ENCODE measurements at places on chromosomes 2 and 18.

DNA sequence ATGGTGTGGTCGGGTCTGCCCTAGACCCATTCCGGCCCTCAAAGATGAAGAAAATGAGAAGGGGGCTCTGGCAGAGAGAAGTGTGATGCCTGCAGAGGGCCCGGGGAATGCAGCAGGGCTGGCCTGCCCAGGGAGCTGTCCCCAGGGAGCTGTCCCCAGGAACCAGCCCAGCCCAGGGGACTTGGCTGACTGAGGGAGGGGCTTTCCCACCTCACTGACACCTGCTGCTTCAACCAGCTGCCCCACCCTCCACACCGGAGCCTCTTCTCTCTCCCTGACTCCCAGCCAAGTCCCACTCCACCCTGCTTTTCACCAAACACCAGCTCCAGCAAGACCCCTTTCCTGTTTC, 111.2 kb downstream of the STPG4 start:
- peak; percentile 22 for DNase-seq

DNA sequence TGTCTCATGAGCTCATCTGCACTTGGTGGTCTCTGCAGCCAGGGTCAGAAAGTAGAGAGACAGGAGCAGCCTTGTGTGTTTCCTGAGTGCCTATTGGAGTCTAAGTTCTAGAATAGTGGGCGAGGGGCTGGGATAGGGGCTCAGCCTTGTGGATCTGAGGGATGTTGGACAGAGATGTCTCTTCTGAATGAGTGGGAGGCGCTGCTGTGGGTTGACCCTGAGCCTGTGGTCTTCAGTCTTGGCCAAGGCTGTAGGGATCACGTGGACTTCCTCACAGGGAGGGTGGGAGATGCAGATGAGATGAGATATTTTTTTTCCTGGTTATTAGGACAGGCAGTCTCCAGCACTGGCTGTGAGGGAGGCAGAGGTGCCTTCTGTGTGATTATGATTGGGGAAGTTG, 61.8 kb downstream of the RNF144A start:
- no peak for DNase-seq

DNA sequence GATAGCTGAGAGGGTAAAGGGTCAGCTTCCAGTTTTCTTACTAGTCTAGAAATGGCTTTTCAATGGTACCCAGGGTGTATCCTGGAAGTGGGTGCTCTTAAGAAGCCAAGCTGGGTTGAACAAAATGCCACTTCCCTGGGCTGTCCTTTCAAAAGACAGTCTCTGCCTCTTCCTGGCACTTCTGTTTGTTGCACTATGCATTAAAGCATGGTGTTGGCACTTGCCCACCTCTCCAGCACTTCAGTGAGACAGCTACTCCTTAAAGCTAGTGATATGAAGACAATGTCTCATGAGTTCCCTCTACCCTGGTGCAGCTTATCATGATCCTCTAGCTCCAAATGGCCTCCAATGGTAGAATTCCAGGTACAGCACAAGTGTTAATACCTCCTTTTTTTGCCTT, 74.3 kb upstream of the IGFBP5 start:
- DNase-seq, result no peak

DNA sequence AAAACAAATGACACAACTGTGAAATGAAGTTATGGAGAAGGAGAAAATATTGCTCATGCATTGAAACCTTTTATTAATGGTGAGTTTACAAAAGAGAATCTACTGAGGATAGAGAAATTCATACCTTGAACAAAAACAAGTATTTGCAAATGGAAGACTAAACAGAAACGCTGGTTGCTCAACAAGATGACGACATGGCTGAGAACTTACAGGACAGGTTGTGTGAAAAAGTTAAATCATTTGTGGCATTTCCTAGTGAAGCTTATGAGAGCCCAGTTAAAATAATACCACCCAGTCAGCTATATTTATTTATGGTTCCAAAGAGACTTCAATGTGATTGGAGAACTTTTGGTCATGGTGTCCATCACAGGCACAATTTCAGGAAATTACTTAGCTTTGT, 148.6 kb upstream of the PKDCC start:
- DNase-seq, result no peak

DNA sequence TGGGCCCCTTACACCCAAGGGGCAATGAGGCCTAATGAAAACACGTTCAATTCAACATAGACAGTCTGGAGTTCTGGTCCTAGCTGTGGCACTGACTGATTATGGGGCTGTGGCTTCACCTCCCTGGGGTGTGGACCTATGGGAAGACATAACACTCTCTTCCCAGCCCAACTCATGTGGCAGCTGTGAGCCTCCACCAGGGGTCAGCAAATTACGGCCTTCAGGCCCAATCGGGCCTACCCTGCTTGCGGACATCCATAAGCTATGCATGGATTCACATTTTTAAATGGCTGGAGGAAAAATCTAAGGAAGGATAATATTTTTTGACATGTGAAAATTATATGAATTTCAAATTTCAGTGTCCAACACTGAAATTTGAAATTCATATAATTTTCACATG, 101.3 kb downstream of the LOXHD1 start:
- peak; percentile 78 for DNase-seq

- DNase-seq, result no peak
These were observed 61.1 kb upstream of the RAB12 start for GRCh38 chr18:8548186-8548585.

DNA sequence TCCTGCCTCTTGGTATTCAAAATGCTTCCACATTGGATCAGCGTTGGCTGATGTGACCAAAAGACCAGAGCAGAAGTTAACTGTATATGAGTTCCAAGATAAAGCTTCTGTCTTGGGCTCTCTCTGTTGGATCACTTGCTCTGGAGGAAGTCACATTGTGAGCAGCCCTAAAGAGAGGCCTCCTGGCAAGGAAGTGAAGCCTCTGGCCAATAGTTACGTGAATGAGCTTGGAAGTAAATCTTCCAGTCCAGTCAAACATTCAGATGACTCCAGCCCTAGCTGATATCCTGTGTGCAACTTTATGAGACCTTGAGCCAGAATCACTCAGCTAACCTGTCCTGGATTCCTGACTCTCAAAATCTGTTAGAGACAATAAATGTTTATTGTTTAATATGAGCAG, 67.7 kb upstream of the CDKL4 start:
- DNase-seq, result no peak

DNA sequence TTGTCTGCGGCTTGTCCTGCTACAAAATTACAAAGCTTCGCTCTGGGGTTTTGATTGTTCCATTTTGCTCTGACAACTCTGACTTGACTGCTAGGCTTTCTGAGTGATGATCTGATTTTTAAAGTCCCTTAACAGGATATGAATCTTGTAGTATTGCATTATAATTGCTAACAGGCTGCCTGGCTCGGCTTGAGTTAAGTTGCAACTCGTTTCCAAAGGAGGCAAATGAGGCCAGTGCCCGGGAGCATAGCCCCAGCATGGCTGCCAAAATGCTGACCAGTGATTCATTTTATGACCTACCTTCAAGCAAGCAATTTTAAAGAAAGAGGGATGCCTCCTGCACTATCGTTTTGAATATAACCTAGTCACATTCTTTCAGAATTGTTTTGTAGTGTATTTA, 135.4 kb downstream of the COL6A3 start:
- no peak for DNase-seq

GRCh38 chr2:215705771-215706361, 270.0 kb upstream of the FN1 start:
- no peak for DNase-seq

DNA sequence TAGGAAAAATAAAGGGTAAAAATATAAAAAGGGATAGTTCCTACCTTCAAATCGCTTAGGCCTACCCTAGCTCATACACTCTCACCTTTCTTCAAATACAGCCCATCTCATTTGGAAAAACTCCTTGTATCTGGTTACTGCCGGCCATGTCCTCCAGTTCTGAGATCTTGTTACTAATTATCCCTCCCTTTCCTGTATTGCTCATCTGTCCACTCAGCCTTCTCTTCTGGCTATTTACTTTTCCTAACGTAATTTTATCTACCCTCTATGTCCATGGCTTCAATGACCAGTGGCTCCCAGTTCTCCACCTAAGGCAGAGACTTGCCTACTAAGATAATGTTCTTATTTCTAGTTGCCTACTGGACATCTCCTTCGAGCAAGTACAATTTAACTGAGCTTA, 342.9 kb upstream of the ACVR2A start:
- DNase-seq, result peak; percentile 2

DNA sequence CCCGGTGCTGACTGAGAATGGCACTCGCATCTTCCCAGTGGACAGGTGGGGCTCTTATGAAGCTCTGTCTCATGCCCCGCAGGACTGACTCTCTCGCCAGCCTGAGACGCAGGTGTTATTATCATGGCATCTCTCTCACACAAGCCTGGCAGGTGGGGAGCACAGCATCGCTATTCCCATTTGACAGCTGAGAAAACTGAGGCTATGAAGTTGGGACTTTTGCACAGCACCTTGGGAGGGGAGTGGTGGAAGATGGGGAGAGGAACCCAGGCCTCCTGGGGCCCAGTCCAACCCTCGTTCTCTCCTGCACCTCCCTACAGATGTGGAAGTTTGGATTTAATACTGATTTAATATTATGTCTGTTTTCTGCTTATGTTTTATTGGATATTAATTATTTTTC, 9.0 kb upstream of the NTSR2 start:
- DNase-seq, result no peak

- no peak for DNase-seq
These were observed 95.8 kb downstream of the PXDN start for GRCh38 chr2:1648241-1649102.

Data from NCI-H146 (cell line).